NCI-H524 (cell line): ENCODE measurements at places on chromosomes 2 and 18.

GRCh38 chr18:72830109-72830508 lies 37.7 kb downstream of the NETO1 start:
- no peak for DNase-seq

DNA sequence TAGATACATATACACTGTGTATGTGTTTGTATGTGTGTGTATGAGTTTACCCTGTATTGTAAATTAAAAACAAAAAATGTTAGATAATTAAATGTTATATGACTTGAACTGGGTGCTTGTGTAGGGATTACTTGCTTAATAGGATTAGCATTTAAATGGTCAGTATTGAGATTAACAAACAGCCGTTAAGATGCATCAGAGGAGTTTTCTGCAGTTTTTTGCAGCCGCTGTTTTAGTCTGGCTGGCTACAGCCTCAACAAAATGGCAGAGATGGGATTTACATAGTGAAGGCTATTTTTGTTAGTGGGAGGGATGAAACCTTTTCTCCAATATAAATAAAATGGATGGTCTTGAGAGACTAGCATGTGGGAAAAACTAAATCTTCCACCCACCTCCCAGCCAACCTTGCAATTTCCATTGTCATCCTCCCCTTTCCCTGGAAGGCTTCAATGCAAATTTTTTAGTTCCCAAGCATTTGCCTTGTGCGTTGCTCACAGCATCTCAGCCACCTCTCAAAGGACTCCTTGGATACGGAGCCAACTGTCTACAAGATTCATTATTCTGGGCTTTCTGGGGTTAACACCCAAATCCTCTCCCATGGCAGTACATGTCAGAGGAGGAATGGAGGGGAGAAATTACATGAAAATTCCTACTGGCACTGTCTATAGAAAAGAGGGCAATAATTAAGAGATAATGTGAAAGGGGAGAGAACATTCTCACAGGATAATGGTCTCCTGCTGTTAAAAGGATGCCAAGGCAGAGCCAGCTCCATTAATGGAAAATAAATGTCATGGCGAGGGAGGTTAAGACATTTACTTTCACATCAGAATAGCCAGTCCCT lies 351.9 kb downstream of the CDH2 start:
- peak; percentile 74 for DNase-seq

- no peak for DNase-seq
These were observed 102.1 kb downstream of the MTCL1 start for GRCh38 chr18:8807488-8807805.

GRCh38 chr2:202221873-202222272 lies 16.5 kb downstream of the SUMO1 start:
- no peak for DNase-seq

GRCh38 chr2:95539836-95540235 lies 52.0 kb upstream of the TRIM43 start:
- no peak for DNase-seq
